PC-3 (cell line): ENCODE measurements at places on chromosomes 5 and 9. TPM values are rescaled to one million over a fixed set of nuclear protein-coding genes. Genes with fewer than 3 reads are reported as not detected.

Gene CTSV
- total RNA-seq: 11.4 and 12.2 TPM in 2 replicates

Gene FOXD4L3
- total RNA-seq: not detected in 2 replicates

Gene RAB3C
- total RNA-seq: not detected in 2 replicates

Gene NMUR2
- total RNA-seq: not detected in 2 replicates

Gene PIK3R1
- 1.7 and 1.8 TPM in 2 replicates for total RNA-seq

Gene CTXN3
- not detected in 2 replicates for total RNA-seq

GRCh38 chr5:145072889-145073288 is 762.3 kb downstream of the PRELID2 start:
- H3K4me1 ChIP-seq: no peaks in the 10 kb centered on the region
- no peak for DNase-seq
- H3K4me3 ChIP-seq: no peak overlapping the region
- no peaks in the 10 kb centered on the region for H3K36me3 ChIP-seq
- H3K27me3 ChIP-seq: no peaks in the 10 kb centered on the region

- no peak overlapping the region for H3K27ac ChIP-seq
- H3K4me1 ChIP-seq: no peaks in the 10 kb centered on the region
- H3K36me3 ChIP-seq: no peaks in the 10 kb centered on the region
- no peak overlapping the region for H3K4me3 ChIP-seq
Measured at GRCh38 chr5:115084246-115084793, 85.4 kb downstream of the TRIM36 start.

GRCh38 chr5:138241688-138242571 is 28.8 kb upstream of the CDC23 start:
- no peak overlapping the region for H3K27ac ChIP-seq
- H3K36me3 ChIP-seq: no peaks in the 10 kb centered on the region

DNA sequence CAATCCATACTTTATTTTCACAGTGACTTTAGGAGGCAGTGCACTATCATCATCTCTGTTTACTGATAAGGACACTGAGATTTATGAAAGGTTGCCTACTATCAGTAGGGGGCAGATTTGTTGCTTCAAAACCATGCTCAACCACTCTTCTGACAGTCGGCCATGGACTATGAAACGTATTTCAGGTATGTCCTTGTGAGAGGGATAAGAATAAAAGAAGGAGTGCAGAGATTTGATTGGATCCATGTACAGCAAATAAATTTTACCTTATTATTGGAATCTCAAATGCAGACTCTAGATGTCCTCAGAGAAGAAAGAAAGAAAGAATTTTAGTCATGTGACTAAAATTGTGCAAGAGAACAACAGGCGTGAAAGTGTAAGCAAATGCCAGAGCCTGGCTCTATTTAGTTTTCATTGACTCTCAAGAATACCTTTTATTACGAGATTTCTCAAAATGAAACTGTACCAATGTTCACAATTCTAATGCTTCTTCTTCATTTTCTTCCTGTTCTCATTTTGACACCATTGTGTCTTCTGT is 296.6 kb upstream of the RASA1 start:
- peaks cover 17% of the 10 kb centered on the region for H3K4me1 ChIP-seq
- DNase-seq: peak; percentile 68
- H3K4me3 ChIP-seq: no peak overlapping the region
- no peaks in the 10 kb centered on the region for H3K36me3 ChIP-seq

DNA sequence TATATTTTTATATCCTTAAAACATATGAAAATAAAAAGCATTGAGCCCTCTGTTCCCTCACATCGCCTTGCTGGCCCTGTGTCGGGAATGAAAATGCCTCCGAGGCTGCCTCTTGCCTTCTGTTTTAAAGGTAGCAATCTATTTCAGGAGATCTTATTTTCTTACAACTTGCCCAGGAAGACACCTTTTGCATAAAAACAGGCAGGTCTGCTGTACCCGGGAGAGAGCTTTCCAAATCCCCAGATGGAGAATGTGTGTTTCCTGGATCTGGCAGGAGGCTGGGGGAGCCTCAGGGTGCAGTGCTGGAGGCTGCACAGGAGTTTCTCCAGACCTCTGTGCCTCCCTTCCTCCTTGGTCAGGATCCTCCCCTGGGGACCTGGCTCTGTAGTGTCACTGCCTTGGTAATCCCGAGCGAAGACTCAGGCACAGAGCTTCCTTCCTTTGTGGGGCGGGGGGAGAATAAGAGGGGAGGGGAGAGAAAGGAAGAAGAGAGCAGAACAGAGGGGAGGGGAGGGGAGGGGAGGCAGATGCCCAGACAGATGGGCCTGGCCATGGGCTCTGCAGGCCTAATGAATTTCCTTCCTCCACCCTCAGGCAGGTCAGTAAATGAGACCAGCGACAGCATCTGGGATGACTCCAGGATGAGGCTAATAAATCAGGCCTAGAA is 104.0 kb upstream of the BOD1 start:
- no peaks in the 10 kb centered on the region for H3K36me3 ChIP-seq
- no peak overlapping the region for H3K4me3 ChIP-seq
- H3K4me1 ChIP-seq: peaks cover 17% of the 10 kb centered on the region
- H3K27me3 ChIP-seq: no peaks in the 10 kb centered on the region

- H3K36me3 ChIP-seq: no peaks in the 10 kb centered on the region
- peak; percentile 17 for DNase-seq
- H3K27me3 ChIP-seq: no peaks in the 10 kb centered on the region
Measured at GRCh38 chr9:76927540-76928240, 21.8 kb upstream of the PRUNE2 start.

DNA sequence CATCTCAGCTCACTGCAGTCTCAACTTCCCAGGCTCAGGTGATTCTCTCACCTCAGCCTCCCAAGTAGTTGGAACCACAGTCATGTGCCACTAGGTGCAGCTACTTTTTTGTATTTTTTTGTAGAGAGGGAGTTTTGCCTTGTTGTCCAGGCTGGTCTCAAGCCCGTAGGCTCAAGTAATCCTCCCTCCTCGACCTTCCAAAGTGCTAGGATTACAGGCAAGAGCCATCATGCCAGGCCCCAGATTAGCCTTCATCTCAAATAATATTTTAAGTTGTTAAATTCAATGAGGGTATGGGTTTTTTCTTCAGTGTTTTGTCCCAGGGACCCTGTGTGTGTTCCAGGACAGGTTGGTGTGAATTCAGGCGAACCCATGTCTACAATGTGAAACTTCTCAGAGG is 12.5 kb upstream of the RFESD start:
- H3K4me3 ChIP-seq: no peak overlapping the region
- H3K36me3 ChIP-seq: no peaks in the 10 kb centered on the region
- DNase-seq: no peak
- H3K27me3 ChIP-seq: no peaks in the 10 kb centered on the region
- no peak overlapping the region for H3K27ac ChIP-seq
- peaks cover 16% of the 10 kb centered on the region for H3K4me1 ChIP-seq

DNA sequence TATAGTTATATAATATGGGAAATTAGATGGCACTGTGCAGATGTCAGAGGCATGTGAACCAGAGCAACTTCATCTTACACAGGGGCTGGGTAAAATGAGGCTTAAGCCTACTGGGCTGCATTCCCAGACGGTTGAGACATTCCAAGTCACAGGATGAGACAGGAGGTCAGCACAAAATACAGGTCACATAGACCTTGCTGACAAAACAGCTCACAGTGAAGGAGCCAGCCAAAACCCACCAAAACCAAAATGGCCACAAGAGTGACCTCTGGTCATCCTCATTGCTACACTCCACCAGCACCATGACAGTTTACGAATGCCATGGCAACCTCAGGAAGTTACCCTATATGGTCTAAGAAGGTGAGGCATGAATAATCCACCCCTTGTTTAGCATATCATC is 479.4 kb downstream of the TLR4 start:
- H3K4me1 ChIP-seq: no peaks in the 10 kb centered on the region
- H3K36me3 ChIP-seq: no peaks in the 10 kb centered on the region
- H3K4me3 ChIP-seq: no peak overlapping the region
- no peaks in the 10 kb centered on the region for H3K27me3 ChIP-seq
- no peak for DNase-seq

GRCh38 chr9:86721843-86722705 is 225.2 kb downstream of the GAS1 start:
- H3K4me1 ChIP-seq: peaks cover 31% of the 10 kb centered on the region
- DNase-seq: peak; percentile 77

DNA sequence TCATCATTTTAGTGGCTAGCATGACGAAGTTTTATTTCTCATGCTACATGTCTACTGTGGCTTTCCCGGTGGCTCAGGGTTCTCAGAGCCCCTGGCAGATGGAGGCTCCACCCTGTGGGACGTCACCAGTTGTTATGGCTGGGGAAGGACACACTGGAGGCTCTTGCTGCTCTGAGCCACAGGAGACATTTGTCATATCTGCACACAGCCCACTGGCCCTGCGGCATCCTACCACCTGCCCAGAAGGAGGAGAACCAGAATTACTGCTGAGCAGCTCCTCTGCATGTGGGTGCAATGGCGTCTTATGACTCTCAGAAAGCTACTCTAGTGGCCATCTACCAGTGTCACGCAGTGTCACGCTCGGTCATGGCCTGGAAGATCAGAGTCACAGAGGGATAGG is 6.6 kb downstream of the OR13J1 start:
- no peak overlapping the region for H3K4me3 ChIP-seq
- DNase-seq: no peak
- no peak overlapping the region for H3K27ac ChIP-seq

GRCh38 chr5:54895816-54896341 is 89.5 kb downstream of the ESM1 start:
- no peak overlapping the region for H3K27ac ChIP-seq
- no peak overlapping the region for H3K4me3 ChIP-seq
- H3K36me3 ChIP-seq: no peaks in the 10 kb centered on the region
- peak; percentile 59 for DNase-seq
- H3K27me3 ChIP-seq: no peaks in the 10 kb centered on the region
- no peaks in the 10 kb centered on the region for H3K4me1 ChIP-seq

- H3K4me3 ChIP-seq: no peak overlapping the region
- peaks cover 16% of the 10 kb centered on the region for H3K36me3 ChIP-seq
- H3K27ac ChIP-seq: no peak overlapping the region
Measured at GRCh38 chr5:179839328-179840256, 18.9 kb downstream of the SQSTM1 start.

- H3K4me3 ChIP-seq: no peak overlapping the region
- no peak for DNase-seq
- H3K27me3 ChIP-seq: no peaks in the 10 kb centered on the region
- no peak overlapping the region for H3K27ac ChIP-seq
- no peaks in the 10 kb centered on the region for H3K4me1 ChIP-seq
Measured at GRCh38 chr9:134186471-134187109, 22.2 kb upstream of the RNU6ATAC start.

GRCh38 chr5:40046792-40047191 is 622.0 kb upstream of the DAB2 start:
- peaks cover 30% of the 10 kb centered on the region for H3K4me1 ChIP-seq
- H3K4me3 ChIP-seq: 0 out of 2 replicates have a peak overlapping the region, but pooled peaks have one; percentile 2
- H3K36me3 ChIP-seq: no peaks in the 10 kb centered on the region
- no peaks in the 10 kb centered on the region for H3K27me3 ChIP-seq

DNA sequence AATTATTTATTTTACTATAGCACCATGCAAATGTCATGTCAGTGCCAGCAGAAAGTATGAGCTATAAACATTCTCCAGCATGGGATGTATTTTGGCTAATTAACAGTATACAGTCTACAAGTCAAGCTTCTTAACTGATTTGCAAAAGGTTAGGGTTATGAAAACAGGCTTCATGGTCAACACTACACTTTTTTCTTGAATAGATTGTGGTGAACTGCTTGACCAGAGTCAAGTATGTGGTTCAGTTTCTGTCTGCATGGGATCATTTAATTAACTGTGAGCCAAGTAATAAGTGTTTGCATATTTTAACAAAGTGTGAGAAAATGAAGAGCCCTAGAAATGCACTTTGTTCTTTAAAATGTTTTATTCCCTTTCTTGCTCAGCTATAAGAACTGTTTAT is 14.5 kb upstream of the GNAQ start:
- no peak overlapping the region for H3K27ac ChIP-seq
- no peaks in the 10 kb centered on the region for H3K36me3 ChIP-seq
- no peak for DNase-seq
- H3K4me1 ChIP-seq: no peaks in the 10 kb centered on the region
- H3K27me3 ChIP-seq: peaks cover 12% of the 10 kb centered on the region

DNA sequence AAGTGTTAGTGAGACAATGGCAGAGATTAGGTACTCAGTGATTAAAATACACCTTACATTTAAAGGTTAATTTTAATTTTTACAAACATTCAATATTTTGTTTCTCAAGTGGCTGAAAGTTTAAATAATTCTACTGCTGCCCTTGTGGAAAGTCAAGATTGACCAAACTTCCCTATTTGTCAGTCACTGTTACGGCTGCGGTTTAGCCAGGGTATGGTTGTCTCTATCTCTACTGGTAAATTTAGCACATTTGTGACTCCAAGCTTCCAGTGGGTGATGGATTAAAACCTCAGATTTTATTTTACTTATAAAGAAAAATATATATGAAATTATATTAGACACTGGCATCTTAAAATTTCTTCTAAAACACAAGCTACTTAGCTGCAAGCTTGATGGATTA is 368.4 kb downstream of the CDH18 start:
- no peak for DNase-seq
- H3K27me3 ChIP-seq: no peaks in the 10 kb centered on the region
- H3K27ac ChIP-seq: no peak overlapping the region
- H3K36me3 ChIP-seq: no peaks in the 10 kb centered on the region
- no peaks in the 10 kb centered on the region for H3K4me1 ChIP-seq

GRCh38 chr9:75775166-75775565 is 115.3 kb upstream of the PCSK5 start:
- no peak for DNase-seq
- H3K27me3 ChIP-seq: no peaks in the 10 kb centered on the region
- H3K27ac ChIP-seq: no peak overlapping the region
